ENCODE measurements at places on chromosomes 5 and 9.
A peak's percentile ranks its signal among the peaks of the same experiment; 100 is the strongest.

GRCh38 chr9:136364942-136365774, 1.6 kb upstream of the DNLZ start:
- no peak for DNase-seq

- no peak for DNase-seq
Measured at GRCh38 chr9:121463026-121463807, 36.4 kb downstream of the GGTA1 start.

GRCh38 chr9:112772215-112772509, 21.6 kb downstream of the SNX30 start:
- no peak for DNase-seq

GRCh38 chr5:38574009-38574408, 17.6 kb upstream of the LIFR start:
- DNase-seq: no peak

GRCh38 chr5:1771149-1772065, 28.2 kb downstream of the MRPL36 start:
- DNase-seq: no peak

DNA sequence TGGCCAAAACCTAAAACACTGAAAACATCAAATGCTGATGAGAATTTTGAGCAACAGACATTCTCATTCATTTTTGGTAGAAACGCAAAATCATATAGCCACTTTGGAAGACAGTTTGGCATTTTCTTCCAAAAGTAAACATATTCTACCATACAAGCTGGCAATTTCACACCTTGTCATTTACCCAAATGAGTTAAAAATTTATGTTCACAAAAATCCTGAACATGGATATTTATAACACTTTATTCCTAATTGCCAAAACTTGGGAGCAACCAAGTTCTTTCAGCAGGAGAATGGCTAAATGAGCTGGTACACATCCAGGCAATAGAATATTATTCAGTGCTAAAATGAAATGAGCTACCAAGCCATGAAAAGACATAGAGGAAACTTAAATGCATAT, 1270.1 kb upstream of the ACO1 start:
- DNase-seq: no peak

GRCh38 chr9:84573083-84573482, 96.4 kb upstream of the NTRK2 start:
- DNase-seq: no peak

GRCh38 chr5:112892776-112893175, 29.3 kb downstream of the REEP5 start:
- no peak for DNase-seq

DNA sequence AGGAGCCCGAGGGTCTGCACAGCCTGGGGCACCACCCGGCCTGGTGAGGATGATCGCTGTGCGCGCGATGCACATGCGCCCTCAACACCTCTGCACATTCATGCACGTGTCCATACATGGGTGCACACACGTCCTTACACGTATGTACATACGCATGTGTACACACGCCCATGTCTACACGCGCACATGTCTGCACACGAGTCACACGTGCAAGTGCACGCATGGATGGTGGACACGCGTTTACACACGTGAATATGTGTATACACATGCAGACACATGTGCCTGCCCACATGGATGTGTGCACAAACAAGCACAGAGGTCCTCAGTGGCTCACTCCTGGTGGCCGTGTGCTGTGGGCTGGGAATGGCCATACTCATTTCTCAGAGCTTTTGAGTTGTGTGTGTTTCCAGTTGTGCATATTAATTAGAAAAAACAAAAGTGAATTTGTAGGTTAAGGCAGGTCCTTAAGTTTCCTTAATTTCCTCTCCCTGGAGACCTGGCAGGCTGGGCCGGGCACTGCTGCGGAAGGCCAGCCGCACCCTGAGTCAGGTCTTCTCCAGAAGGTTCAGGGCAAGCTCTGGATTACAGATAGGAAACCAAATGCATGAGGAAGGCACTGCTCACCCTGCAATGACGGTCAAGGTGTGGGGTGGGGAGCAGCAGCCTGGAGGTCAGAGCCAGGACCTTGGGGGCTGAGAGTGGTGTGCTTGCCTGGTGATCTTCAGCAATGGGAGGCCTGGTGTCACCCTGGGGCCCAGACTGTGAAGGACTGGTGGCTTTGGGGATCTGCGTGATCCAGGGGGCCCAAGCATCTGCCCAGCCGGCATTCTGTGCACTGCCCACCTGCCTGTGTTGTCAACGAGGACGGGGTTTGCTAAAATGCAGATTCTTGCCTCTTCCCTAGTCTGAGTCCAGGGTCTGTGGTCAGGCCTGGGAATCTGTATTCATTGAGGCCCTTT, 1.3 kb upstream of the RNU6ATAC start:
- DNase-seq: no peak

- DNase-seq: no peak
Measured at GRCh38 chr9:76032038-76032796, 141.7 kb downstream of the PCSK5 start.

DNA sequence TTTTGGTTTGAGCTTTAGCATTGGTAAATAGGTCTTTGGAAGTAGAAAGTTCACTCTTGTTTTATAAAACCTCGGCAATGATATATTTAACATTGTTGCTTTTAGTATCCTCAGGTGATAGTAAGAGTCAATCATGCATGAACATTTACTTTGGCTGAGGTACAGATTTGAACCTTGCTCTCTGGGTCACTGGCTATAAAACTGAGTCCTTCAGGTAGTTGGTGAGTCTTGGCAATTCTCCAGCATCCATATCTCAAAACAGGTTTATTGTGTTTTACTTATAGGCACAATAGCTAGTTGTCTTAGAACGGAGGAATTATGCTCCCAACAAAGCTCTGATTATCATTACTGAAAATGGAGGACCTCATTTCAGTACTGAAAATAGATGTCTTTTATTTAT, 75.1 kb downstream of the MAT2B start:
- no peak for DNase-seq

DNA sequence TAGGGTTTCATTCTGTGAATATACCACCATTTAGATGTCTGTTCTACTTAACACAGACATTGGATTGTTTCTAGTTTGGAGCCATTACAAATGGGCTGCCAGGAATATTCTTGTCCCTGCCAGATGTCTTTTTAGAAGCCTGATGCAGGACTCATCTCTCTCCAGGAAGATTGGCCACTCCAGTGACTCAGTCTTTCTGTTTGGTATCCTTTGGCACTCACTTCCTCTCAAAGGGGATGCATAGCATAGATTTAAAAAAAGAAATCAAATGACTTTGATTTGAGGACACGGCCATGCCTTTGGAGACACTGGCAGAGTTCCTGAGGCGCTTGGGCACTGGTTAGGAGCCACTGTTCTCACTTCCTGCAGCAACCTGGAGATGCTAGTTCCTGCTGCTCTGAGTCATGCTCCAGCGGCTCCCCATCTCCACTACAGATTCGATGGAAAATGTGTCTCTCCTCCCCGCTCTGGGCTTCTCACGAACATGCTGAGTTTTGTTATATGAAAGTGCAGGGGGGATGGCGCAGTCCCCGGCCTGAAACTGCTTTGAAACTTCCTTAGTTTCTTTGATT, 3.5 kb upstream of the ZNF366 start:
- DNase-seq: peak; percentile 85

DNA sequence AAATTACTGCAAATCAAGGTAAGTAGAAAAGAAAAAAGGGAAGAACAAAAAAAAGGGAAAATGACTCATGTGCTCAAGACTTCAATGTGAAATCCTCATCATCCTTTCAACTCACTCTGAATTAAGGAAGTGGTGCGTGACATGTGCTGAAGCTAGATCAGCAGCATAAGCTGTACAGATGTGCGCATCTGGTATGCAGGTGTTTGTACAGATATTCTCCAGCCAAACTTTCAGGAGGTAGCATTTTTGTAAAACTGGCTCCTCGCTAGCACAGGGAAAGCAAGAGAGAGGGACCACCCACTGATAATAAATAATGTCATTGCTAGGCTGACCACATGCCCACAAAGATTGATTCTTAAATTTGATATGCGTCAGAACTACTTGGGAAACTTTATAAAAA, 253.9 kb upstream of the RGMB start:
- DNase-seq: no peak

DNA sequence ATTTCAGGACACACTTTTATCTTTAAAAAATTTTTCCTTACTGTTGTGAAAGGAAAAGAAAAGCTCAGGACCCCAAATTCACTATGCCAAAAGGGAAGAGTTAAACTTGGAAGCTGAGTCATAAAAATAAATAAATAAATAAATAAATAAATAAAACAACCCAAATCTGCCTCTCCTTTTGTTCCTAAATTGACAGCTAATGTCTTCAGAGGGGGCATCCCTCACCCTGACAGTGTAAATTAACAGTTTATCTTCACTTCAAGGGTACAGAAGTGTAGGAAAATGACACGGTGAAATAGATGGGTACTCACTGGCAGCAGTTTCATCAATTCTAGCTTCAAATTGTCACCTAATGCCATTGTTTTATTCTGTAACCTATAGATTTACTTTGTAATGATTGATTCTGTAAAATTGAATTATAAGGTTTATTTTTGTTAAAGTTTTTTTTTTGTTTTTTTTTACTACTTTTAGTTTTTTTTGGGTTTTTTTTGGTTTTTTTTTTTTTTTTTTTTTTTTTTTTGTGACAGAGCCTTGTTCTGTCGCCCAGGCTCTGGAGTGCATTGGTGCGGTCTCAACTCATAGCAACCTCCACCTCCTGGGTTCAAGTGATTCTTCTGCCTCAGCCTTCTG, 18.5 kb upstream of the ANXA1 start:
- no peak for DNase-seq

GRCh38 chr9:91802391-91802790, 147.6 kb downstream of the ROR2 start:
- no peak for DNase-seq

DNA sequence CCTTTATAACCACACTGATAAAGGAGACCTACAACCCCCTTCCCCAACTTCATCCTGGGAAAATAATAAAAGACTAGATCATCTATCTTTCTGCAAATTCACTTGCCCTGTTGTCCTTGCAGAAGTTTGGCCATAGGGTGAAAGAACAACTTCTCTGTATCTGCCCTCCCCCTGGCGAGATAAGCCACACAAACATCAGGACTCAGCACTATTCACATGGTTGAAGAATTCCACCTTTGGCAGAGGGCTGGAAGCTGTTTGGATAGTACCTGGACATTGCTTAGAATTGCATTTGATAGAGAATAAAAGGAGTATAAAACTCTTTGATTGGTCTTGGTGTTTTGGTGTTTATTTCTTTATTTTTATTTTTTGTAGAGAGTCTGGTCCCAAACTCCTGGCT, 16.9 kb downstream of the FAM151B start:
- DNase-seq: no peak

DNA sequence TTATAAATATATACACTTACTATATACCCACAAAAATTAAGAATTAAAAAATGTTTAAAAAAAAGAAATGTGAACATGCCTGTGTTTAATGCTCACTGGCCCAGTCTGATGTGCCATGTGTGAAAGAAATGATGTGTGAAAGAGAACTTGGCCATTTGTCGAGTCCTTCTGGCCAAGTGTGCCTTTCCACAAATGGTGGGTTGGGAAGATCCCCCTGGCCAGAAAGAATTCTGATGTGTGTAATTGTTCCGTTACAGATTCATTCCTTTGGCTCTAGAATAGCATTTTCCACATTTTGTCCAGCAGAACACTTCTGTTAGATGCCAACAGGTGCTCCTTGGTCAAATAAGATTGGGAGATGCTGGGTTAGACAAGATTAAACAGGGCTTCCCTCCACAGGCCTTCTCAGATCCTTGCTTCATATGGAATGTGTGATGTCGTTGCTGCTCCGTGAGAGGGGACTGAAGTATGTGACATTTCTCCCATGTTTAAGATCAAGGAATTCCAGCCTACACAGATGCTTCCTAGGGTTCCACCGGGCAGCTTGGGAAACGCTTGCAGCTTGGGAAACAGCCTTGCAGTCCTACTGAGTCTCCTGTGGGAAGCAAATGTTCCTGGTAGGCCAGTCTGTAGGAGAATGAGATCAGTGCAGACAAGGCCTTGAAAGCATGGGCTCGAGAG, 32.1 kb downstream of the GDNF start:
- DNase-seq: no peak

- DNase-seq: no peak
Measured at GRCh38 chr5:71972777-71973473, 134.3 kb upstream of the MAP1B start.

GRCh38 chr5:59221769-59222168, 638.9 kb downstream of the RAB3C start:
- no peak for DNase-seq

DNA sequence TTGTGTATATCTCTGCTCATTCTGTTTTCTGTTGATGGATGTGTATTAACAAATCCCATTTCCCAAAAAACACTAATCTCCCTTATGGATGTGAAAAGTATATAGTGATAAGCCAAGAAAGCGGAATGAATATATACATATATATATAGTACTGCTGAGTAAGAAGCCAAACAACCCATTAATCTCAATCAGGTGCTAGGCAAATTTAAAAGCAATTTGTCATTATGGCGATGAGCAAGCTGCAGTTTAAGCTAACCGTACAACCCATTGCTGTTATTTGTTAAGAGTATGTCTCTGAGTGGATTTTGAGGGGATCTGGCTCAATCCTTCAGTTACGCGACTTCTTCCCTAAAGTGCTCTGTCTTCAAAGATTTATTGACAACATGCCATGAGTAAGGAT, 640.4 kb upstream of the ARRDC3 start:
- DNase-seq: no peak

DNA sequence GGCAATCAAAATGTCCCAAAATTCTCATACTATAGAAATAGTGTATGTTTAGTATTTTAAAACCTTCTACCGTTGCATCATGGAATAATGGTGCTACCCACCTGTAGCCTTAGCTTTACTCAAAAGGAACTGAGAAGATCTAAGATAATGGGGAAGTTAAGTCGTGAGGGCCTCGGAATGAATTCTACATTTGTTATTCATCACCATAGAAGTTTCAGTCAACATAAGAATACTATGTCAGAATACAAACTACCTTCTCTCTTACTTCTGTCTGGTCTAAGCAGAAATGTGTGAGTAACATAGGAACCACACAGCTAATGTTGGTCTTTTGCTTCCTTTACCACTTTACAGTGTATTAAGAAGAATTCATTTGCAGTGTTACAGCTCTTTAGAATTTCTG, 43.2 kb downstream of the RFK start:
- DNase-seq: no peak

DNA sequence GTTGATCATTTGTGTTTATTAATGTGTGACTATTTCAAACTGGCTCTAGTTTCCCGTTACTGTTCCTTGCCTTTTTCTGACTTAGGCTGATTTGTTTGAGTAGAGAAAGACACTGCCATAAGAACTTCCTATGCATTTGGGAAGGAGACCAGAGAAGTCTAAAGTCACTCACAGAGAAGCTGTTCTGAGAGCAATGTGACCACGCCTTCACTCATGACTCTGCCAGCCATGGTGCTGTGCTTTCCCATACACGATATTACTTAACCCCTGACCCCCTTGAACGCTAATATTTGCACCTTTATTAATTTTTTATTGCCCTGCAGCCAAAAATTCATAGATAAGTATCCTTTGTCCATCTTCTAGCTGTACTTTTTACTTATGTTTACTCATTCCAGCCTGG, 20.9 kb downstream of the SLC28A3 start:
- DNase-seq: no peak

DNA sequence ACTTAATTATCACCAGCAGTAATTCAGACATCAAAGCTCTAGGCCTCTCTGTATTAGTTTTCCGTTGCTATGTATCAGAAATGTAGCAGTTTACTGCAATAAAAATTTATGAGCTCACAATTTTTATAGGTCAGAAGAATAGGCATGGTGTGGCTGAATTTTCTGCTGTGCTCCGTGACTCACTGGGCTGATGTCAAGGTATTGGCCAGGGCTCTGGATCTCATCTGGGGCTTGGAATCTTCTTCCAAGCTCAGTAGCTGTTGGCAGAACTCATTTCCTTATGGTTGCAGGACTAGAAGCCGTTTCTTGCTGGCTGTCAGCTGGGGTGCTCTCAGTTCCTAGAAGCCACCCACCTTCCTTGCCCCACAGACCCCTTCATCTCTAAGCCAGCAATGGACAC, 66.3 kb downstream of the PSAT1 start:
- DNase-seq: peak; percentile 10

Data from astrocyte of the spinal cord (primary cell).